ENCODE measurements at places on chromosomes 13 and 19. TPM values are rescaled to one million over a fixed set of nuclear protein-coding genes. Genes with fewer than 3 reads are reported as not detected.

ARHGAP45 gene
- 83.8 TPM for total RNA-seq

KIRREL2 gene
- total RNA-seq = 0.08 TPM

ZSCAN4 gene
- total RNA-seq = 0.21 TPM

ZIC2 gene
- total RNA-seq = not detected

DNM2 gene
- 195 TPM for total RNA-seq

THSD8 gene
- total RNA-seq = 9.0 TPM

LRRC4B gene
- 2.8 TPM for total RNA-seq

ONECUT3 gene
- total RNA-seq = not detected

SYCN gene
- total RNA-seq = not detected

GRCh38 chr13:78595495-78596398 is 7.6 kb downstream of the POU4F1 start:
- no peaks in the 10 kb centered on the region for H3K4me1 ChIP-seq
- H3K4me3 ChIP-seq = no peak overlapping the region
- H3K27ac ChIP-seq = no peak overlapping the region
- no peak for DNase-seq

DNA sequence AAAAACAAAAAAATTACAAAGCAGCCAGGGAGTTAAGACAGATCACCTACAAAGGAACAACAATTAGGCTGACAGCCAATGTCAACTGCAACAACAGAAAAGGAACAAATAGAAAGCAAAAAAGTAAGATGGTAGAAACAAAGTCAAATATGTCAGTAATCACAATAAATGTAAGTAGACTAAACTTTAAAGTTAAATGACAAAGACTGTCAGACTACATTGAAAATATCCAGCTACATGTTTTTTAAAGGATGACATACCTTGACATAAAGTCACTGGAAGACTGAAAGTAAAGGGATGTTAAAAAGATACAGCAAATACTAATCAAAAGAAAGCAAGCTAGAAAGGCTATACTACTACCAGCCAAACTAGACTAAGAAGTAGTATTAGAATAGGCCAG is 14.9 kb downstream of the TMEM161A start:
- no peaks in the 10 kb centered on the region for H3K27me3 ChIP-seq
- DNase-seq = no peak
- H3K4me3 ChIP-seq = no peak overlapping the region
- no peak overlapping the region for H3K27ac ChIP-seq
- H3K36me3 ChIP-seq = no peaks in the 10 kb centered on the region
- no peaks in the 10 kb centered on the region for H3K4me1 ChIP-seq

- H3K4me3 ChIP-seq = no peak overlapping the region
- no peak overlapping the region for H3K27ac ChIP-seq
- peaks cover 11% of the 10 kb centered on the region for H3K4me1 ChIP-seq
- H3K36me3 ChIP-seq = no peaks in the 10 kb centered on the region
These were observed 6.3 kb downstream of the PNKP start for GRCh38 chr19:49861107-49861506.

DNA sequence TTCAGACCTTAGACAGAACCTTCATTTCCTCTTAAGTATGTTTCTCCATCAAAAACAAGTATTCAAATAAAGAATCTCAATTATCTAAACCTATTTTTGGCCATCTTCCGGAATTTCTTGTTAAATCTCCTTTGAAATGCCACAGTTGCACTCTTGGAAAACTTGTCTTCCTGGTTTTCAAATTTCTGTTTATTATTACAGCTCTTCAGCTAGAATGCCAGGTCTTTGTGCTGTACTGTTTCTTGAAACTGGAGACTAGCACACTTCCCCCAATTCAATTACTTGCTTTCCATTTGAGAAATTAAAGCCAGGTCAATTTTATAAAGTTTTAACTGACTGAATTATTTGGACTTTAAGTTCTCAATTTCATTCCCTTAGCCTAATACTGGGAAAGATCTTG is 10.2 kb downstream of the KCNRG start:
- H3K27me3 ChIP-seq = no peaks in the 10 kb centered on the region
- DNase-seq = no peak
- no peak overlapping the region for H3K4me3 ChIP-seq
- H3K4me1 ChIP-seq = peaks cover 9% of the 10 kb centered on the region
- peak overlapping the region; percentile 47 for H3K27ac ChIP-seq

GRCh38 chr13:71399631-71400215 is 467.3 kb downstream of the DACH1 start:
- H3K27me3 ChIP-seq = no peaks in the 10 kb centered on the region
- no peaks in the 10 kb centered on the region for H3K4me1 ChIP-seq
- no peaks in the 10 kb centered on the region for H3K36me3 ChIP-seq
- H3K27ac ChIP-seq = no peak overlapping the region
- DNase-seq = no peak

GRCh38 chr19:45391346-45391745 is 13.5 kb downstream of the PPP1R13L start:
- H3K4me1 ChIP-seq = no peaks in the 10 kb centered on the region
- no peak overlapping the region for H3K4me3 ChIP-seq

GRCh38 chr19:50607874-50608785 is 31.6 kb downstream of the SYT3 start:
- peak; percentile 38 for DNase-seq
- no peaks in the 10 kb centered on the region for H3K36me3 ChIP-seq
- peaks cover 49% of the 10 kb centered on the region for H3K27me3 ChIP-seq
- H3K27ac ChIP-seq = no peak overlapping the region
- H3K4me3 ChIP-seq = no peak overlapping the region

DNA sequence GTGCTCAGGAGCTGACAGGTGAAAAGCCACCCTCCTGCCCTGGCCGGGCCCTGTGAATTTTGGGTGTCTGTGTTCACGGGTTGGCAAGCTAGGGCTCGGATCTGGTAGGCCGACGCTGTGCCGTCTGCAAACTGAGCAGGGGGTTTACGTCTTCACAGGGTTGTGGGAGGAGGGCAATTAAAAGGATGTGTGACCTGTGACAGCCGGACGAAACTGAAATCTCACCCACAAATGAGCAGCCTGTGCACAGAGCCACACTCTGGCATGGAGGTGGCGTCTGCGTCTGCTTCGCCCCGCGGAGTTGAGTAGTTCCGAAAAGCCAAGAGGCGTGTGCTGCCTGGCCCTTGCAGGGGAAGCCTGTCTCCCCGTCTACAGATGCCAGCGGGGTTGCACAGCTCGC is 117.3 kb downstream of the KDM4B start:
- H3K27me3 ChIP-seq = no peaks in the 10 kb centered on the region
- no peak overlapping the region for H3K27ac ChIP-seq
- peaks cover 3% of the 10 kb centered on the region for H3K4me1 ChIP-seq
- no peaks in the 10 kb centered on the region for H3K36me3 ChIP-seq

GRCh38 chr19:51086153-51086850 is 3.6 kb upstream of the KLK14 start:
- no peaks in the 10 kb centered on the region for H3K4me1 ChIP-seq
- no peak overlapping the region for H3K4me3 ChIP-seq
- no peaks in the 10 kb centered on the region for H3K36me3 ChIP-seq
- H3K27me3 ChIP-seq = no peaks in the 10 kb centered on the region
- H3K27ac ChIP-seq = no peak overlapping the region

DNA sequence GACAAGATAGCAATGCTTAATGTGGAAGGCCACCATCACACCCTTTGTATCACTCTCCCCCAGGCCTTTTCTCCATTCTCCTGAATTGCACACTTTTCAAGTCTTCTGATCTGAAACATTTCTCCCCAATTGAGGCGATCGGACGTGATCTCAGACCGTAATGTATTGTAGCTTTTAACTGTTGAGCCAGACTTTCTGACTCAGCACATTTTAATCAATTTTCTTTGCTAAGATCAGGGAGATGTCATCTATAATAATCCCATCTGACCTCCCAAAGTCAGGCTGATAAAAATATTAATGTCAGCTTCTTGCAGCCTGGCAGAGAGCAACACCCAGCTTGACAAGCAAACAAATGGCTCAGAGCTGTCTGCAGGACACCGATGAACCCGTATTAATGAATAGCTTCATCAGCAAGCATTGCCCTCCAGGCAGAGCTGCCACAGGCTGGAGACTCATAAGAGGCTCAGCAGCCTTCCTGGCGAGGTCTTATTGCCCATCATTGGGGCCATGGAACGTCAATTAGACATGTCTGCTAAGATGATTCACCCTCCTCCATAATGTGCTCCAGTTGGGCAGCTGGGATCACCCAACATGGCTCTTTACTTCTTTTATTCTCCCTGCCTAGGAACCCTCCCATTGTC is 60.2 kb upstream of the UQCRFS1 start:
- H3K27me3 ChIP-seq = no peaks in the 10 kb centered on the region

DNA sequence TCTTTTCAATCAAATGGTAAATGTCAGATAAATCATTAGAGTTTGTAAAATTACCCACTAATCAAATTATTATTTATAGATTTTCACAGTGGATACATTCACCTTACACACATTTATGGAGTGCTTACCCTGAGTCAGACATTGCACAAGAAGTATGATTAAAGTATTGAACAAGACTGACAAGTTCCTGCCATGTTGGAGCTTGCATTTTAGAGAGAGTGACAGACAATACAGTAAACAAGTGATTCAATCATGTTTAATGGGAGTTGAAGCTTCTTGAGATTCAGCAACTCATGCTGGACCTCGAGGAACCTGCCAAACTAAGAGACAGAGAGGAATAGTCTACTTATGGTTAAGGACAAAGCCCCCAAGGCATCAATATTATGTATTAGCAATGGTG is 487.8 kb downstream of the PCDH17 start:
- no peak for DNase-seq
- H3K27ac ChIP-seq = no peak overlapping the region
- H3K27me3 ChIP-seq = no peaks in the 10 kb centered on the region
- no peak overlapping the region for H3K4me3 ChIP-seq

- no peaks in the 10 kb centered on the region for H3K36me3 ChIP-seq
- H3K4me3 ChIP-seq = no peak overlapping the region
- no peak for DNase-seq
- no peaks in the 10 kb centered on the region for H3K4me1 ChIP-seq
These were observed 507.0 kb downstream of the DACH1 start for GRCh38 chr13:71360041-71360440.

DNA sequence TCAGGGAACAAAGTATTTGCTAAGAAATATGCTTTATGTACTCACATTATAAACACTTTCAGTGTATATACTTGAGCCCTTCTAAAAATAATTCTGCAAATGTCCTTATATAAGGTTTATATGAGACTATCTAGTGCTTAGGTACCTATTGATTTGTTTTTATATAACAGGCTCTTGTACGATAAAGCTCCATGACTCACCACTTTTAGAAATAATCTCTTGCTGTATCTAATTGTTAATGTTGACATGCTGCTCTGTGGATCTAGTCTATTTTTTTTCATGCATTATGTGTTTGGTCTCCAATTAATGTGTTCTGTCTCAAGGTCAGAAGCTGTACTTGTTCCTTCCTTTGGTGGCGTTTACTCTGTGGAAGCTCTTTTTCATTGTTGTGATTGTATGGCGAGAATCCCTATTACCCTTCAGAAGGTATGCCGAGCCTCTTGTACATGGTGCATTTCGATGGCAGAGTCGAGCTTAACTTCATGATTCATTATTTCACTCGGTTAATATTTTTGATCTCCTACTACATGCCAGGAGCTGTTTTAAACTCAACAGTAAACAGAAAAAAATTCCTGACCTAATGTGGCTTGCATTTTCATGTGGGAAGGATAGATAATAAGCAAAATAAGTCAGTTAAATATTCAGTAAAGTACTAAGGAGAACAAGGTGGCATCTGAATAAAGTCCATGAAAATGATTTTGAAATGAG is 361.6 kb downstream of the COG6 start:
- no peak overlapping the region for H3K27ac ChIP-seq
- no peaks in the 10 kb centered on the region for H3K4me1 ChIP-seq
- no peak overlapping the region for H3K4me3 ChIP-seq
- H3K27me3 ChIP-seq = no peaks in the 10 kb centered on the region
- H3K36me3 ChIP-seq = no peaks in the 10 kb centered on the region

DNA sequence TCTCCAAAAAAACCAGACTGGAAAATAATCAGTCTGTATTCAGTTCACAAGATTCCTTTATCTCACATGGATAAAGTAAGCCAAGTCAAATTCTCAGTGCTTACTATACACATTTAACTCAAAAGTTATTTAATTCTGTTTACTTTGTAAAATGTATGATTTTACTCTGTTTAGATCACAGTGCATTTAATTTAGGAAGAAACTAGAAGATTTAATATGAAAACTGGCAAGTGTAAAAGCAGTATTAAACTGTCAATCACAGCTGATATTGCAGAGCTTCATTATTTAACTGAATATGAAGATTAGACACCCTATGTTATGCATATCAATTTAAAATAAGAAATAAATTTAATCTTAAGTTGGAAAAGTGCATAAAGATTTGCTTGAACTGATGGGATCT is 78.0 kb downstream of the DACH1 start:
- H3K36me3 ChIP-seq = no peaks in the 10 kb centered on the region
- no peak overlapping the region for H3K27ac ChIP-seq
- H3K27me3 ChIP-seq = no peaks in the 10 kb centered on the region

DNA sequence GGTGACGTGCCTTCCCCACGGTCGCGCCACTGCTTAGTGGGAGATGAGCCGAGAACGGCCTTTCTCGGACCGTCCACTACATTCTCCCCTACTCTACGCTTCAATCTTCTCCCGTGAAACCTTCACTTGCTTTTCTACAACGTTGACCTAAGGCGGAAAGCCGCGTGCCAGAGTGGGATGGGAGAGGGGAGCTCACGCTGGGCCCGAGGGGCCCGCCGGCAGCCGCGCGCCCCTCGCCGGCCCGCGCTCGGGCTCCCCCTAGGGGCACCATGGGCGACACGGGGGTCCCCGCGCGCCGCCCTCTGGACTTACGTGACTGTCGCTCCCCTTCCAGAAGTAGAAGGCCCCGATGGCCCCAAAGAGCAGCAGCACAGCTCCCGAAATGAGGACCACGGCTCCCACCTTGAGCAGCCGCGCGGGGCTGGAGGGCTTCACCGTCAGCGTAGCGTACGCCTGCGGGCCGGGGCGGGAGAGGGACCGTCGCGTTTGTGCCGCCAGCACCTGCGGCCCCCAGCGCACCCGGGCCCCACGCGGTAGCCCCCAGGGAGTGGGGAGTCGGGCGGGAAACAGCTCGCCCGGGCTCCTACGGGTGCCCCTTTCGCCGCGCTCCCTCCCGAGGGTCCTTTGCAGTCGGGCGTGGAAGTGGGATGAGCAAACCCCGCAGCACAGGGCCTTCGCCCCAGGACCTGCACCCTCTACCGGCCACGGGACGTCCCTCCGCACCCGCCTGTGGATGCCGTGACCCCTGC is 727 bp downstream of the CNMD start:
- H3K4me3 ChIP-seq = peak overlapping the region; percentile 34
- no peak overlapping the region for H3K27ac ChIP-seq
- no peaks in the 10 kb centered on the region for H3K4me1 ChIP-seq
- no peaks in the 10 kb centered on the region for H3K36me3 ChIP-seq
- peak; percentile 43 for DNase-seq
- peaks cover 20% of the 10 kb centered on the region for H3K27me3 ChIP-seq

- peaks cover 3% of the 10 kb centered on the region for H3K27me3 ChIP-seq
- H3K27ac ChIP-seq = no peak overlapping the region
- H3K4me3 ChIP-seq = no peak overlapping the region
- H3K36me3 ChIP-seq = no peaks in the 10 kb centered on the region
- H3K4me1 ChIP-seq = no peaks in the 10 kb centered on the region
These were observed 46.6 kb upstream of the UBAC2 start for GRCh38 chr13:99154064-99154463.

GRCh38 chr13:63938851-63939250 is 2523.2 kb upstream of the PCDH20 start:
- DNase-seq = no peak
- H3K27me3 ChIP-seq = no peaks in the 10 kb centered on the region
- no peak overlapping the region for H3K27ac ChIP-seq
- no peaks in the 10 kb centered on the region for H3K4me1 ChIP-seq
- H3K36me3 ChIP-seq = no peaks in the 10 kb centered on the region
- H3K4me3 ChIP-seq = no peak overlapping the region

All from left lung (tissue), 14 donors.